Activated CD4-positive, alpha-beta memory T cell treated with anti-CD3 and anti-CD28 coated beads, Interleukin-2, amount 10 ng/mL, durations not matched to agents 7 days and 5 days (primary cell): ENCODE measurements at places on chromosomes 2 and 18. TPM values are rescaled to one million over a fixed set of nuclear protein-coding genes. Genes with fewer than 3 reads are reported as not detected.

- no peak for DNase-seq
Measured at GRCh38 chr2:121075006-121075551, 209.9 kb downstream of the TFCP2L1 start.

GRCh38 chr18:22214731-22215528, 45.5 kb downstream of the GATA6 start:
- DNase-seq: no peak

GRCh38 chr2:9052821-9053533, 49.5 kb upstream of the MBOAT2 start:
- no peak for DNase-seq

DNA sequence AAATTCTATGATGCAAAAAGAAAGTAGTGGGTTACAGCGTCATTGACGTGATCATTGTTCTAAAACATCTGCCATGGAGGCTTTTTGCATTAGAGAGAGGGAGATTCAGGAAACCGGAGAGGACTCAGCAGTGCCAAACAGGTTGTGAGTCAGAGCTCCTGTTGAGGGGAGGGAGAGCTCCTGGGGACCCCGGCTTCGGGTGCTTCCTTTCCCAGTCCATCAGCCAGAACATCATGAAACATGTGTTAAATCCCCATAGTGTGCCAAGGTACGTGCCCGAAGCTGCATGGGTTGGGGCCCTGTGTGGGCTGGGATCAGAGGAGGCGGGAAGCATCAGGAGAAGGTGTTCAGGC, 791 bp upstream of the CYRIA start:
- DNase-seq: no peak

GRCh38 chr2:60234274-60234986, 319.0 kb downstream of the BCL11A start:
- no peak for DNase-seq

DNA sequence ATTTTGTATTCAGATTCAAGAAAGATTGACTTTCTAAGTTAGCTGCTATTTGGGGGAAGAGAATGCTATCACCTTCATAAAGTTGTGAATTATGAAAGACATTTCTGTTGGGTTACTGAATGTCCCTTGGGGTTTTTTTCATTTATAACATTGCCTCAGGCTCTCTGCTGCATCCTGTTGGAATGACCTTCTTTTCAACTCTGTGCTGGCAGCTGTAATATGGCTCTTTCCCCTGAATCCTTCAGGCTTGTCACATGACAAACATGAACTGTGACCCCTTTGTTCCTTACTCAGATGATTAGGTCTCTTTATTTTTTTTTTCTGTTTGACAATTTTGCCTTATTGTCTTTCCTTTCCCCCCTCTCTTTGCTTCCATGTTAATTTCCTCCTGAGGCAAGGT, 159.8 kb downstream of the TAF4B start:
- no peak for DNase-seq

CTAGE1 gene
- not detected for total RNA-seq

KLHL41 gene
- not detected for total RNA-seq

GRCh38 chr2:138742441-138743057, 37.6 kb downstream of the NXPH2 start:
- no peak for DNase-seq

- no peak for DNase-seq
Measured at GRCh38 chr2:240347949-240348500, 87.4 kb upstream of the GPC1 start.

NEB gene
- 0.45 TPM for total RNA-seq

SLC35F6 gene
- 27.6 TPM for total RNA-seq

- no peak for DNase-seq
Measured at GRCh38 chr18:9865764-9866490, 19.8 kb upstream of the TXNDC2 start.

DNA sequence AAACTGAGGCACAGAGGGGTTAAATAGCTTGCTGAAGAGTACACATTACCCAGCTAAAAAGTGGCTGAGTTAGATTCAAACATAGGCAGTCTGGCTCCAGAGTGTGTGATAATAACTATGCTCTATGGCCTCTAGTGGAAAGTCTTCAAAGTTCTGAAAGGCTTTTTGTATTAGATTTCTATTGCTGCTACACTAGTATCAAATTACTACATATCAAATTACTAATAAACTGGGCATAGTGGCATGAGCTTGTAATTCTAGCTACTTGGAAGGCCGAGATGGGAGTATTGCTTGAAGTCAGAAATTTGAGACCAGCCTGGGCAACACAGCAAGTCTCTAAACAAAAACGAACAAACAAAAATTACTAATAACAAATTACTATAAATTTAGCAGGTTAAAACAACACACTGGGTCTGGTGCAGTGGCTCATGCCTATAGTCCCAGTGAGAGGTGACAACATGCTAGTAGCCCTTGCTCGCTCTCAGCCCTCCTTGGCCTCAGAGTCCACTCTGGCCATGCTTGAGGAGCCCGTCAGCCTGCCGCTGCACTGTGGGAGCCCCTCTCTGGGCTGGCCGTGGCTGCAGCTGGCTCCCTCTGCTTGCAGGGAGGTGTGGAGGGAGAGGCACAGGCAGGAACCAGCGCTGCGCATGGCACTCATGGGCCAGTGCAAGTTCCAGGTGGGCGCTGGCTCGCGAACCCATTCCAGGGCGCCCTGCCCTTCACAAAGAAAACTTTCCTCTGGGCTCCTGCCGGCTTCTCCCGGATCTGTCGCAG, 38.2 kb upstream of the TWSG1 start:
- DNase-seq: no peak

DNA sequence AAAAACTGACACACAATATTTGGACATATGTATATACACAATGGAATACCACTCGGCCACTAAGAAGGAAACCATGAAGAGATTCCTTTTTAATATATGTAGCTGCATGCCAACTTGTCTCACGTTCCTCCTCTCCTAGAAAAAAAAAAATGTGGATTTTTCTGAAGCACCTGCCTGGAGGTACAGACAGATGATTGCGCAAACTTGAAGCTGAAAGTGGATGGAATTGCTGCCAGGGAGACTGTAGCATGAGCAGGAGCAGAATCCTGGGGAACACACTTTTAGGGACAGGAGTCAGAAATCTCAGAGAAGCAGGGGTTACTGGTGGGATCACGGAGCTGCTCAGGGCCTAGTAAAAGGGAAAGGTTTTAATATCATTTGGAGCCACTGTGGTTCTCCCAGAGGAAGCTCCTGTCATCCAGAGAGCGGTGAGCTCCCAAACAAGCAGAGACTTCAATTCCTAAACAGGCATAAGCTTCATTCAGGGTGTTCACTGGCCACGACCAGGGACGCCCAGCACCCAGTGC, 640 bp upstream of the SPR start:
- no peak for DNase-seq

- no peak for DNase-seq
Measured at GRCh38 chr2:222017252-222017850, 281.4 kb downstream of the PAX3 start.

GRCh38 chr2:37854676-37855282, 70.3 kb upstream of the RMDN2 start:
- no peak for DNase-seq

CAPN14 gene
- total RNA-seq: 0.35 TPM

DNA sequence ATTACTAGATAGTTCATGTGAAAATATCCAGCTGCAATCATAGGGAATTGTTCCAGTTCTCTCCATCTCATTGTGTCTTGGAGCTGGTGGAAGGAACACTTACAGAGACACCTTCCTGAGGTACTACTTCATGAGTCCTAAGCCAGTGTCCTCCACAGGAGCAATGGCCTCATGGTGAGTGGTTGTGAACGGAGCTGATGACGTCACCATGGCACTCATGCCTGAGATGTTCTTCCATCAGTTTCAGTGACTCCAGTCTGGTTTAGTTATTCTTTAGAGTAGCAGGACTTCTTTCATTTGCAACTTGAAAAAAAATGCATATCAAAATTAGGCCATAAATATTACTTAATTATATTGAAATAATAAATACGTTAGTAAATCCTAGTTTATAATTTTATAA, 418.6 kb downstream of the ZNF521 start:
- DNase-seq: no peak

DIPK1C gene
- total RNA-seq: not detected

- DNase-seq: no peak
Measured at GRCh38 chr2:188725746-188726360, 248.3 kb upstream of the COL3A1 start.
